ENCODE measurements at places on chromosomes 4 and X.

DNA sequence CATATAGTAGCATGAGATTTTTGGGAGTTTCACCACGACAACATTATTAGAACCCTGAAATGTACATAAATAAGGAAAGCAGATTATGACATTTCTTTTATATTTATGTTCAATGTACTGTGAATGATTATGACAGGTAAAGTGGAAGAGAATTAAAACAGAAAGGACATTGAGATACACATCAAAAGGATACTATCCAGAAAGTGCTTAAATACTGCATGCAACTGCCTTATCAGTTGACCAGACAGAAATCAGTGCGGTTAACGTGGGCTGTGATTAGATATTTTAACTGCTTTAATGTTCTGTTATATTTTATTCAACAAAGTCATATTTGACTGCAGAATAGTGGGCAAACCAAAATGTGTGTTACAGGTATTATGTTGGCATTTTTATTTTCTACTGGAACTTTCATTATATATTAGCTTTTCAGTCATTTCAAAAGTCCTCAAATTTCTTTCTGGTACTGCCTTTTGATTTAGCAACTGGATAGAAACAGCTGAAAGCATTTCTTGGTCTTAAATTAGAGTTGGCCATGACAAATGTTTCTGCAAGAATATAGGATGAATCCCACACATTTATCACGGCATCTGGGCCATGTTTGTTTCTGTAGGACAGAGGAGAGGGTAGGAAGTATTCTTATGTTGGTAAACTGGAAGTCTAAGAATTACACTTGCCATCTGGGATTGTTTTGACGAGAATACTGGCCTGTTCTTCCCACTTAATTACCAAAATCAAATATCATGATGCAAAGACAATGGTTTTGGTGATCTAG lies 255.2 kb downstream of the SLC39A8 start:
- no peak for DNase-seq

GRCh38 chrX:15146515-15146914 lies 123.4 kb downstream of the ASB9 start:
- no peak for DNase-seq

DNA sequence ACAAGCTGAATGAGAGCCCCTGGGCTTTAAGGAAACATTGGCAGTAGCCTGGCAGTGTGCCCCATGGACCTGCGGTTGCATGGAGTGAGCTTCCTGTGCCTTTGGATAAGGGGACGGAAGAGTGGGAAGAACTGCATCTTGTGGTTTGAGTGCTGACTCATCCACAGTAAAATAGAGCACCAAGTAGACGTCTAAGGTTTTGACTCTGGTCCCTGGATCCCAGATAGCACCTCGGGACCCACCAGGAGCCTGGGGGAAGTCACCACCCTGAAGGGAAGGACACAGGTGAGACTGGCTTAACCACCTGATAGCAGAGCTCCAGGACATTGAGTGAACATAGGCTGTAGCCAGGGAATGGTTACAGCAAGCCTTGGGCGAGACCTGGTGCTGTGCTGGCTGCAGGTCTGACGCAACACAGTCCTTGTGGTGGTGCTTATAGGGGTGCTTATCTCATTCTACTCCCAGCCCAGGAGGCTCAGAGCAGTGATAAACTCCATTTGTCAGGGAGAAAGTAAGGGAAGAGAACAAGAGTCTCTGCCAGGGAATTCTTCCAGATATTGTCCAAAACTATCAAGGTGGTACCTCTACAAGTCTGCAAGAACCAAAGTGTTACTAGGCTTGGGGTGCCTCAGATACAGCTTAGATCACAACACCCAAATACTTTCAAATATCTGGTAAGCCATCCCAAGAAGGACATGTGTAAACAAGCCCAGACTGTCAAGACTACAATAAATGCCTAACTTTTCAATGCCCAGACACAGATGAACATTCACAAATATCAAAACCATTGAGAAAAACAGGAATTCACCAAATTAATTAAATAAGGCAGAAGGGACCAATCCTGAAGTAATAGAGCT lies 123.6 kb upstream of the TET2 start:
- no peak for DNase-seq

DNA sequence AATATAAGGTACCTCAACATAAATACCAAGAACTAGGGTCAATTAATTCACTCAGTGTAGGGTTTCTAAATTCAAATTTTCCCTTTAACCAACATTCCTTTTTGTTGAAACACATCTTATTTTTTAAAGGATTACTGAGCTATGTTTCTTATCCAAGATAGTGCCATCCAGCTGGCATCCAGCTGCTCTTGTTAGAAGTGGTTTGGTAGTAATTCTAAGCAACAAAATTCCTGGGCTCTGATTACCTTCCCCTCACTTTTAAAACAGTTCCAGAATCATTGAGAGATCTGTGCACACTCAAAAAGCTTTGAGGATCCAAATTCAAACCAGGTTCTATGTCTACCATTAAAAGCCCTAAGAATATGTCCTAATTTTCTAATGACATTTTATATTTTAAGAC lies 583.7 kb downstream of the TRIML1 start:
- DNase-seq: no peak

GRCh38 chr4:105148776-105149175 lies 2.1 kb downstream of the TET2 start:
- DNase-seq: no peak

GRCh38 chr4:22991576-22991975 lies 298.8 kb downstream of the GBA3 start:
- DNase-seq: no peak

- no peak for DNase-seq
Measured at GRCh38 chr4:38489924-38490639, 173.9 kb upstream of the KLF3 start.

DNA sequence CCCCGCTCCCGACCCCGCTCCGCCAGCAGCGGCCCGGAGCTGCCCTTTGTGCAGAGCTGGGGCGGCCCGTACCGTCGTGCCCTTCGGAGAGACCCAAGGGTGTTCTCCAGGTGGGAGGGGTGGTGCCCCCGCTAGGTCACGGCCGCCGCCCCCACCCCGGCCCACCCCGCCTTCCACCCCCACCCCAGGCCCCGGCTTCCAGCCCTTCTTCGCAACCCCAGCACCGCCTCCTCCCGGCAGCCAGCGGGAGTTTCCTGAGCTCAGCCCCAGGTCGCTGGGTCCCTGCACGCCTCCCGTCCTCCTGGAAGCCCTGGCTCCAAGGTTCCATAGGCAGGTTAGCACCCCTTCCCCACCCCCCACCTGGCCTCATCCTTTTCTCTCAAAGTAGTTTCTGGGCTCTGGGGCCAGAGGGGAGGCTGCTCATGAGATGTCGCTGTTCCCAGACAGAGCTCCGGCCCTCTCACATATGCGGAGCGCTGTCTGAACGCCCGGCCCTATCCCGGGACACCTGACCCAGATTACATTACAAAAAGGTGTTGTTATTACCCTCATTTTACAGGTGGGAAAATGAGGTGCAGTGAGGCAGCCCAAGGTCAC lies 25.2 kb upstream of the FGFR3 start:
- no peak for DNase-seq

DNA sequence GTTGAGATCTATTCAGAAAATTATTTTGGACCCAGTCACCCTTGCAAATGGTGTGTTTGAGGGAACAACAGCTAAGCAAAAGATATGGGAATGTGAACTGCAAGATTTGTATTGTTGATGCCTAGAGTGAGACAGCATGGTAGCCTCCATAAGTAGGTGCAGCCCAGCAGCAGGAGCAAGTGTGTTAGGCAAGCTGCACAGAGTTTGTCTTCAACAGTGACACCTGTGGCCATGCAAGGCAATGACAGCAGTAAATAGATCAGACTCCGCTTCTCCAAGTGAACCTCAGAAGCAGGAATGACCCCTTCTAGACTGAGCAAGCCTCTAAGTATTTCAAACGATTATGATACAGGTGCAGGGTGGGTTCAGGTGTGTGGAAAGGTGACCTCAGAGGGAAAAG lies 133.4 kb upstream of the MSX1 start:
- DNase-seq: no peak

GRCh38 chr4:18034099-18034498 lies 12.5 kb upstream of the LCORL start:
- DNase-seq: no peak

- no peak for DNase-seq
Measured at GRCh38 chrX:35016051-35016450, 73.5 kb downstream of the FAM47B start.

DNA sequence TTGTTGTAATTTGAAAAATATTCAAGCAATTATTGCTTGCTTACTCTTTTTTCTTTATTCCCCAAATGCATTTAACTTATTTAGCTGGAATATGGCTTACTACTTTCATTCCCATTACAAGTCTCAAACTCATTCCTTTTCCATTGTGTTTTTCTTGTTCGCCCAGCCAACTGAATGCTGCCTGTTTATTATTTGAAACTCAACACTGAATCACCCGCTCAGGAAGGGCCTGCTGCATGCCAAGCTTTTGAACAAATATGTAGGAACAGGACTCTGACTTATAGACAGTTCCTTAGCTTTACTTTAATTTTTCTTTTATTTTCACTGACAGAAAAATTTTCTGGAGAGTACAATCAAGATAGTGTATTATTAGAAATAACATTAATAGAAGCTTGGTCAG lies 12.9 kb downstream of the PCDH18 start:
- no peak for DNase-seq

DNA sequence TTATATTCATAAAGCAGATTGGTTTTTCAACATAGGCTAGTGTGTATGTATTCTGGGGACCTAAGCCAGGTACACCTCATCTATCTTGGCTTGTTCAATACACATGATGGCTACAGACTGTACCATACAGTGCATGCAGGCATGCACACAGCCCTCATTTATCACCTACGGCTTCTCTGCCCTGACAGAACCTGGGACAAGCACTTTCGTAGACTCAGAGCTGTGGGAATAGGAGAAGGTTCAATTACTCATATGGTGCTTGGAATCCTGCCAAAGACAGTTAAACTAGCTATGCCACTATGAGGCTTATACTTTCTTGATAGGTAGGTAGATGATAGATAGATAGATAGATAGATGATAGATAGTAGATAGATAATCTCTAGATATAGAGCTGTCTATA lies 457.2 kb downstream of the GALNTL6 start:
- DNase-seq: no peak

DNA sequence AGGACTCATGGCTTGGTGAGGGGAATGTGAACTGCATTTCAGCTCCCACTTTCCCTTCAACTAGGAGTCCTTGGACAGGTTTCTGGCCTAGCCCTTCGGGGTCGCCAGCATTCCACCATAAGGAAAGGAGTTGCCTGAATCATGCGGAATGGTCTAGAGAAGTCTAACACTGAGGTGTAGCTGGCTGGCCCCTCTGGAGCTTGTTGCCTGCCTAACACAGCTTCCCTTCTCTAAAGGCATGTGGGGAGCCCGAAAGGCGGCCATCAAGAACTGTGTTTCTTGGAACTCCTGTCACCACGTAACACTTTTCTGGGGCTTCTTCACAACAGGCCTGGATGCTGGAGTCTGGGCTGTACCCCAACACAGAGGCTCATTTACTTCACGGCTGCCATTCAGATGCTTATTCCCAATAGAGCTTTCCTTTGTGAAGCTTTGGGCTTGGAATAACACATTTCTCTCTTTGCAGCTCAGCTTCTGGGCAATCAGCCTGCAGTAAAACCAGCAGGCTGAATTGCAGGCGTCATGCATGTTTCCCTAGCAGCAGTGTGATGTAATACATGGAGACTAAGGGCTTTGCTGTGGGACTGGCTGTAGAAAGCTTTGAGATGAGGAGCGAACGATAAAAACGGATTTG lies 5.4 kb downstream of the GABRQ start:
- no peak for DNase-seq

DNA sequence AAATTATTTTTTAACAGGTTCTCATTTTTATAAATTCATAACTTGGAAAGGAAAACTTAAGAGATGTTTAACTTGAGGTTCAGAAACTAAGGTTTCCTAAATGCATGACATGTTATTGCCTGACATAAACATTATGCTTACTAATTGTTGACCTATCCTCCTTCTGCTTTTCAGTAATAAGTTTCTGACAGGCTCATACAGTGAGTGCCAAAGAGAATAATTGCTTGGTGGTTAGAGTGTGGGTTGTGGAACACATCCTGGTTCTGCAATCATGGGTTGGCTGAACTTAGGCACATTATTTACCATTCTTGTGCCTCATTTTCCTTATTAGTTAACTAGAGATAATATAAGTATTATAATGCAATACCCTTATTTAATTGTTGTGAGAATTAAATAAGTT lies 56.5 kb downstream of the BMPR1B start:
- DNase-seq: no peak

DNA sequence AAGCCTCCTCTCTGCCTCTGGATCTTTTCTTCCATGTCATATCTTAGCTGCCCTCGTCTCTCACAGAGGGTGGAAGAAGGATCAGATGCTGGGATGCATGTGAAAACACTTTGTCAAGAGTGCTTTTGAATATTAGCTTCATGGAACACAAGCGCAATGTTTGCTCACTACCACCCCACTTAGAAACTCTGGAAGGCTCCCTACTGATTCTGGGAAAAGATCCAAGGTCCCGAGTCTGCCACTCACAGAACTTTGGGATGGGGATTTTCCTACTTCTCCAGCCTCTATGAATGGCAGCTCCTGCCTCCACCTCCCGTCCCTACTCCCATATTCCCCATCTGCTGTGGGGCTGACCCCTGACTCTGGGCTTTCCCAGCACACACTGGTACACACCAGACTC lies 40.2 kb upstream of the CRMP1 start:
- DNase-seq: no peak
